Cerebellar cortex (tissue), 1 donor: ENCODE measurements at places on chromosomes 3 and 15.

- DNase-seq, result peak; percentile 43
These were observed 29.2 kb downstream of the SEMA6D start for GRCh38 chr15:47746516-47746915.

DNA sequence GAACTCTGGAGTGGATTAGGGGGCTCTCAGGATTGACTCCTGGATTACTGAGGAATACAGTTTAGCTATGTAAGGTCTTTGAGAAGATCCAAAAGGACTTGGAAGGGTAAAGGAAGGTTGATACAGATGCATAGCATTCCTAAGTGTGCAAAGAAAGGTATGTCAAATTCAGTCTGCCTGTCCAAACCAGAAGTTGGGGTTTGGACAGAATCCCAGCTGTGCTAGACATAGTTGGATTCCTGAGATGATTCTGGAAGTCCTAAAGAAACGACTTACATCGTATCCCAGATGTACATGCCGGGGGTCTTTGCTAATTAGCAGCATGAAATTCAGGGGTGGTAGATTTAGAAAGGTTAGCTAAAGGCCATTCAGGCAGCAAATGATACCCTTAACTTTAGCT is 97.7 kb upstream of the TSPAN3 start:
- no peak for DNase-seq

DNA sequence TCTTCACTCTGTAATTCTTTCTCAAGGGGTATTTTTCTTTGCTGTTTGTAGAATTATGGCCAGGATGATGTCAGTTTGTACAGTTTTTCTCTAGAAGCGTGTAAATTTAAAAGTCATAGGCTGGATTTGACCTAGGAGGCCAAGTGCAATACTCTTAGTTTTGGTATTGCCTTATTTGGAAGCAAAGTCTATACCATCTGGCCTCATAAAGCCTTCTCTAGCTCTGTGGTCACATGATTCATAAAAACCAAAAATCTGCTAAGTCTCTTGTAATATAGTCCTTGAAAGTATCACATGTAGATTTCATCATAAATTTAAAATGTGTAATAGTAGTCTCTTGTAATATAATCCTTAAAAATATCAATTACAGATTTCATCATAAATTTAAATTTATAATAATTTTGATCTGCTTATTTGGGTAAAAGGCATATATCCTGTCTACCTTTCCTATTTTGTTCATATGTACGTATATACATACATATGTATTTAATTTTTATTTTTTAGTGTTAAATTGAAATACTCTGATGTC is 25.6 kb downstream of the TEX9 start:
- no peak for DNase-seq

DNA sequence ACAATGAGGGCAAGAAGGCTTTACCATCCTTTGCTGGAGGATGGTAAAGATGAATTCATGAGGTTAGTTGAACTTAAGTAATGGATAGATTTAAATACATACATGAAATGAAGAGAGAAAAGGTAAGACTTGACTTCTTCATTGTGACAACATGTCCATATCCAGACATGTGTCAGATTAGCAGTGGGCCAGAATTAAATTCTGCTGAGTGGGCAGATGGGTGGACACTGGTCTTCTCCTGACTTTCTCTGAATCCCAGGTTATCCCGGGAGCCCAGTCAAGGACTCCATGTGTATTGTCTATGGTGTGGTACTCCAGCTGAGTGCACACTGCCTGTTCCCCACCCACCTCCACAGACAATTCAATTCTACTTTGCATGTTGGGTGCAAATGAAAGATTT is 603.1 kb downstream of the NLGN1 start:
- no peak for DNase-seq

DNA sequence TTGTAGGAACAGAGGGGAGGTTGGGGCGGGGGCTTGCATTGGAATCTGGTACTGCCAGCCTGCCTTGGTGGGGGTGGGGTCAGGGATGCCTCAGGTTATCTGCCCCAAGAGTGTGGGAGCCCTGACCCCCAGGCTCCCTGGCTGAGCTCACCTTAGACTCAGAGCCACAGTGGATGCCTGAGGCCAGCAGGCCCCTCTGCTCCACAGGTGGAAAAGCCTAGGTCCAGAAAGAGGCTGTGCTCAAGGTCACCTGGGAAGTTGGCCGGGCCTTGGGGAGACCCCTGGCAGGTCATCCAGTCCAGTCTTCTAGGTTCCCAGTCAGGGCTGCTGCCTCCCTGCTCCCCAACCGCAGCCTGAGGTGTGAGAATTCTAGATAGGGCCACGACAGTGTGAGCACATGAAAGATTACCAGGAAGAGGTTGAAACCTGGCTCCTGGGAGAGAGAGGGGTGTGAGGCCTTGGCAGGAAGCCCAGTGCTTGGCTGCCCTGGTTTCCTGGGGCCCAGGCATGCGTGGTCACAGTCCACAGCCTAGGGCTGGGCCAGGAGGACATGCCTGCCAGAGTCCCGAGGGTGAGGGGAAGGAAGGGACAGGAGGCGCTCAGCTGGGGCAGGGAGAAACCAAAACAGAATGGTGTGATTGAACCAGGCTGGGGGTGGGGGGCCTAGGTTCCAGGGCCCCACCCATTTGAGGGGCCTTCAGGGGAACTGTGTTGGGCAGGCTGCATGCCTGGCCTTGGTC is 4.9 kb downstream of the HDAC11 start:
- peak; percentile 84 for DNase-seq

GRCh38 chr15:50055750-50056157 is 63.3 kb downstream of the ATP8B4 start:
- DNase-seq, result no peak

GRCh38 chr3:110579840-110580550 is 491.6 kb upstream of the NECTIN3 start:
- DNase-seq, result no peak

DNA sequence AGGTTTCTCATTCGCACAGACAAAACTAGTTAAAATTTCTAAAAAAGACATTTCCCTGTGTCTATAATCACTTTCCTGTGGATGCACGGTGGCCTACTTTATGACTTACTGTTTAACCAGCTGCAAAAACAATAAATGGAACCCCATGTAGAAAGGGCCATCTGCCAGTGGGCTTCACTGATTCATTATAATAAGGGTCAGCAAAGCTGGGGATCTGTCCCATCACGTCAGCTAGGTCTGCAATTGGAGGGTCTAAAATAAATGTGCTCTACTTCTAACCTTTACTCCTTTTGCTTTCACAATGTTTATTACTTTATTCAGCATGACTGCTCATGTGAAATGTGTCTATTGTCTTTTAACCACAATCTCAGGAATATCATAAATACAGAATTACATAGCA is 43.1 kb upstream of the NMD3 start:
- no peak for DNase-seq

DNA sequence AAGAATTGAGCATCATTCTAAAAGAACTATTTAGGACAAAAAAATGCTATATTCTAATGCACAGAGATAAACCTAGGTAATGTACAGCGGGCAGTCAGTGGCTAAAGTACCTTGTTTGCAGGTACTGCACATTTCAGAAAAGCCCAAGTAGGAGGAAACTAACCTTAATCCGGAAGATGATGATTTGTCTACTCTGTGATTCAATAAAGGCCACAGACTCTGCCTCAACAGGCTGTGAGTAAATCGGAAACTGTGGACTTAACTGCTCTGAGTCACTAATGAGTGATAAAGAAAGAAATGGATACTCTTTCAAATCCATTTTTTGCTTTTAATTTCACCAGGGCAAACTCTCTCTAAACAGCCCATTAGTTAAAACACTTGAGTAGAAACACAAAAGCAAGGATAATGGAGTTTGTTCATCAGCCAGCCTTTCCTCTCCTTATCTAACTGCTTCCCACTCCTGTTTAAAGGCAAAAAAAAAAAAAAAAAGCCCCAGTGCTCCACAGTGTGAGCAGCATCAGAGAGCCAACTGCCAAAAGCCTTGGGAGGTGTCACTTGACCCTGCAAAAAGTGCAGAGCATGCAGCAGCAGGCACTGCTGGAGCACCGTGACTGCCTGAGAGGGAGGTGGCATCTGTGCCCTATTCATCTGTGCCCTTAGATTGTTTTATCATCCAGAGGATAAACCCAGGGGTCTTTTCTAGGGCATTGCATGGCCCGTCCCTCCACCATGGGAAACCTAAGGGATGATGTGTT is 187.7 kb downstream of the SATB1 start:
- no peak for DNase-seq

DNA sequence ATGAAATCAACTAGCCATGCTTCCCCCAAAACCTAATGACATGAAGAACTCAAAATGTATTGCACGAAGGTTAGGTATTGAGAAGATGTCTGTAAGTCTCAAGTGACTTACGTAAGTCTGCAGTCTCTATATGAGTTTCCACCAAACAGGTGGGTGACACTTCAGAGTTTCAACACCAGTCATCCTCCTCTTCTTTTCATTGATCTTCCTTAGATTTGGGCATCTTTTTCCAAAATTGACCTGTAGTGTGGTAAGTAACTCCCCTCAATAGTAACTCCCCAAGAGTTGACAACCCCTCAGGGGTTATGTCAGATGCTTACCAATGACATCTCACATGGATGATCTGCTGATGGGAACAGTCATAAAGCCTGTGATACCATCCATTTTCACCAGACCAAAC is 46.1 kb downstream of the GPR176 start:
- no peak for DNase-seq

DNA sequence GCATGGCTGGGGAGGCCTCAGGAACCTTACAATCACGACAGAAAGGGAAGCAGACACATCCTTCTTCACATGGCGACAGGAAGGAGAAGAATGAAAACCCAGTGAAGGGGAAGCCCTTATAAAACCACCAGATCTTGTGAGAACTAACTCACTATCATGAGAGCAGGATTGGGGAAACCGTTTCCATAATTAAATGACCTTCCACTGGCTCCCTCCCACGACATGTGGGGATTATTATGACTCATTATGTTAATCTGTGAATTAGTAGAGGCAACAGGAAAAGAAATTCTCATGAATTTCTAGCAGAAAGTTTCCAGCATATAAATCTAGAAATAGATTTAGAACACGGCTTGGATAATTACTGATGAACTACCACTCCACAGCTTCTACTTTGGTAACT is 937.3 kb downstream of the ROBO1 start:
- no peak for DNase-seq
